ENCODE measurements at places on chromosomes 7 and 10.

GRCh38 chr10:102927311-102928010 is 9.4 kb downstream of the CNNM2 start:
- DNase-seq: no peak

DNA sequence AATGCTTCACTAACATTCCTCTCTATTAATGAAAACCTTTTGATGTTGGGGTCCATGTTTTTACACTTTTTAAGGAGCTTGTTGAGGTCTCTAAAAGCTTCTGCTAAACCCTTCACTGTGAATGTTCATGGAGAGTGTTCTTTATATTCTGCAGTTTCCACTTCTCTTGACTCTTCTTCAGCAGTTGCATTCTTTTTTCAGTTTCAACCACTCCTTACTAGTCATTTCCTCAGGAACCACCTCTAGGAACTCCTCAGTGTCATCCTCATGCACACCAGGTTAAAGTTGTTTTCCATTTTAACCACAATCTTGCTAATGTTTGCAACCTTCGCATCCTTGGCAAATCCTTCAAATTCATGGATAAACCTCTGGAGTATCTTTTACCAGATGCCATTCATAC is 821.6 kb downstream of the ANKRD7 start:
- no peak for DNase-seq

DNA sequence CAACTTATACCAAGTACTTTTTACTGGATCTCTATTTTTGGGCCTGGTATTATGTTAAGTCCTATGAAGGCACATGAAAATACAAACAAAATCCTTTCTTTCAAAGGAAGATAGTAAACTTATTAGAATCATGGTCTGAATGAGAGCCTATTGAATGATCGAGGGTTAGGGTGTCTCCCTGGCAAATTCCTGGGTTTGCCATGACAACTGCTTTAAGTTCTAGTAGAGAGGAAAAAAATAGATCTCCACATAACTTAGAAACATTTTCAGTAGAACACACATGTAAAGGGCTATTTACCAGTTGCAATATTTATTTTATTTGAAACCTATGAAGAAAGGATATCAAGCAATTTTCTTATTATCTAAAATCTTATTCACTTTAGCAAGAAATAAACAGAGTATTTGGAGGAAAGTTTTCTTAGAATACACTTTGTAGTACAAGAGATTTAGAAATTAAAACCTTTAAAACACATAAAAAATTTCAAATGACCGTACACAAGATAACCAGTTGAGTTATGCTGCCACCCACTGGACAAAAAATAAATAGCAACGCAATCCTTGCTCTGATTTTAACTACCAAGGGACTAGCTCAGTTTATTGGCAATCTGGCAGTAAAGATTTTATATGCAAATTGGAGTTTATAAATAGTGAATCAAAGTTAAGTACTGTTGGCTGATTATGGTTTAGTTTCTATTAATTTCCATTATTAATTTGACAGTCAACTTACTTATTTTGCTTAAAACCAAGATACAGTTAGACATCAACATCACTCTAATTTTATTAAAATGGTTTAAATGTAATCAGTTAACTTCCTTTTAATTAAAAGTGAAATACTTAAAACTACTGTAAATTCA is 33.9 kb downstream of the CACUL1 start:
- peak; percentile 52 for DNase-seq

GRCh38 chr7:29935111-29935510 is 54.5 kb downstream of the SCRN1 start:
- DNase-seq: no peak

- DNase-seq: no peak
These were observed 40.7 kb upstream of the ZMIZ1 start for GRCh38 chr10:79028056-79028430.

DNA sequence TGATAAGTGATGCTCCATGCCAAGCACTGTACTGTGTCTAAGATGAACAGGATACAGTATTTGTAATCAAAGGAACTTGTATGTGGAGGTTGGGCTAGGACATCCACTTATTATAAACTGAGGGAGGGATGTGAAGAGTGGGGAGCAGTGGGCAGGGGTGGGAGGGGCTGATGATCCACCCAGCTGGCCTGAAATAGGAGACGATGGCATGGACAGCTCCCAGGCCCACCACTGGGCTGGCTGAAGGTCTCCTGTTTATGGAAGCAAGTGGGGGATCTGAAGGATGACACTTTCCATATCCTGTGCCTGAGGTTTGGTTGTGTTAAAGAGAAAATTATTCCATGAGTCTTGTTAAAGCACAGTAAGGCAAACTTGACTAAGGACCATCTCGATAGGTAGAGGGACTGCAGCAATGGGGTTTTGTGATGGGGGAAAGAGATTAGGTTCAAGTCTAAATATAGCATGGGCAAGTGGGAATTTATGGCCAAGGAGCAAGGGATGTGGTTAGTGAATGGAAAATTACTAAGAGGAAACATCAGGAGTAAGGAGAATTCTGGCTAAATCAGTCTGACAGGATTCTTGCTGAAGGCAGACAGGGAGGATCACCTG is 124.6 kb downstream of the CCNY start:
- no peak for DNase-seq

- DNase-seq: no peak
These were observed 70.4 kb downstream of the FAM171A1 start for GRCh38 chr10:15300697-15301096.

- no peak for DNase-seq
These were observed 94.0 kb downstream of the ADARB2 start for GRCh38 chr10:1643161-1643907.

DNA sequence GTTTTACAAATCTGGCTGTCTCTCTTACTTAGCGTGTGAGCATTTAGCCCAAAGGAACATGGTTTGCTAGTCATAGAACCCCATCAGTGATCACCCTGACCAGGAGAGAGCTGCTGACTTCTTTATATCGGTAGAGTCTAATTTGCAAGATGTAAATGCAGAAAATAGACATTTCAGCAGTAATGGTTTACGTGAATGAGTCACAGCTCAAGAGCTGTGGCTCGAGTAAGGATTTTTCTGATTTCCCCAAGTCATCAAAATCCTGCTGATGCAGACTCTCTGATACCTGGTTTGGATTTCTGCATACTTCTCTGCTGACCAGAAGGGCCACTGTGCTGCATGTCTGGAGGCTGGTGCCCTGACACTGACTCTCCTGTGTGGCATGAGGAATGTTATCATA is 25.7 kb downstream of the NUB1 start:
- no peak for DNase-seq

DNA sequence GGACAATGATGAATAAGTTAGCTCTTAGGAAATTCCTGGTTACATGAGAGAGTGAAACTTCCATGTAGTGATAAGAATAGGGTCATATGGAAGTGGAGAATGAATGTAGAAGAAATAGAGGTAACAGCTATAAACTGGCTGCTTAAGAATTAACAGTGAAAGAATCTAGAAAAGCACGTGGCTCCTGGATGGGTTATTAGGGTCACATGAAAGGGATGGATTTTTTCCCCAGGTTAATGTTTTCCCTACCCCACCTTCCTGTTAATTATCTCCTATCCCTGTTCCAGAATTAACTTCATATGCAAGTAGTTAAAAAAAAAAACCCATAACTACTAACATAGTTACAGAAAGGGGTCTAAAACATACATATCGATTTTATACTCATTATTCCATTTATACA is 58.0 kb downstream of the ANKIB1 start:
- no peak for DNase-seq

DNA sequence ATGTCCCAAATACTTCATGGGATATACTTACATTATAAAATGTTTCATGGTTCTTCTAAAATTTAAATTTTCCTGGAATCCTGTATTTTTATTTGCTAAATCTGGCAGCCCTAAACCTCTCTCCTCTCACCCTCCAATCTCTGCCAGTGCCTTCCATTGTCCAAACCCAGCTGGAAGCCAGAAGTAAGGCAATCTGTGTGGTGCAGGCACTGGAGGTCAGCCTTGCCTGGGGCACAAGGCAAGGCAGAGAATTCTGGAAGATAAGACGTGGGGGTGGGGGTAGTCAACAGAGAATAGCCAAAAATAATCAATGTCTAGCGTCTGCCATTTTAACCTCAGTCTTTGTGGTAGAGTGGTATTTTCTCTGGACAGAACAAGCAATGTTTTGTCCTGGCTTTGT is 381.7 kb downstream of the GPAM start:
- DNase-seq: no peak

DNA sequence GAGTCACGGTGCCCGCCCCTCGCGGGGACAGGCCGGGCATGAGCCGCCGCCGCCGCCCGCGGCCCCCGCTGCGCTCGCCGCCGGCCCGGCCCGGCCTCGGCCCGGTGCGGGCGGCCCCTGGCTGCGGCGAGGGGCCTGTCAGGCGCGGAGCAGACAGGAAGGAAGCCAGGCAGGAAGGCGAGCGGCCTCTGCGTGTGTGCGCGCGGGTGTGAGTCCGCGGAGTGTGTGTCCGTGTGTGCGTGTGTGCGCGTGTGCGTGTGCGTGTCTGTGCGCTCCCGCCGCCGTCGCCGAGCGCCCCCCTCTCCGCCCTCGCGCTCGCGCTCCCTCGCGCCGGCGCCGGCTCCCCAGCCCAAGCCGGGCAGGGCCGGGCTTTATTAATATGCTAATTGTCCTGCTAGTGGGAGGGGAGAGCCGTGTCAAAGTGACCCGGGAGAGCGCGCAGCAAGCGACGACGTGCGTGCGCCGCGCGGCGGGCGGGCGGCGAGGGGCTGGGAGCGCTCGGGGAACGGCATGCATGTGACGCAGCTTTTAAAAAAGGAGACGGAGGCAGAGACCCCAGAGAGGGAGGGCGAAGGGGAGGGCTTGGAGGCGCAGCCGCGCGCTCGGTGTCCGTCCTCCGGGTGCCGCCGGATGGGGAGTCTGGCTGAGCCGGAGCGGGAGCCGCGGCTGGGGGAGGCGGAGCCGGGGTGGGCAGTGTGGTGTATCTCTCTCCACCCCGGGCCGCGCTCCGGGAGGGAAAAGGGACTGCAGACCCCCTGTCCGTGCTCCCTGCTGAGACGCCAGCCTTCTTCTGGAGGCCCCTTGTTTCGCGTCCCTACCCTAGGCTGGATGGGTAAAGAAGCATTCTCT is at the start of gene LDB1:
Gene LDB1, minus strand, starts transcription at position 227 of the 849 bp plus-strand sequence. CDS start 258 bp downstream, outside the sequence.
- peak; percentile 56 for DNase-seq

DNA sequence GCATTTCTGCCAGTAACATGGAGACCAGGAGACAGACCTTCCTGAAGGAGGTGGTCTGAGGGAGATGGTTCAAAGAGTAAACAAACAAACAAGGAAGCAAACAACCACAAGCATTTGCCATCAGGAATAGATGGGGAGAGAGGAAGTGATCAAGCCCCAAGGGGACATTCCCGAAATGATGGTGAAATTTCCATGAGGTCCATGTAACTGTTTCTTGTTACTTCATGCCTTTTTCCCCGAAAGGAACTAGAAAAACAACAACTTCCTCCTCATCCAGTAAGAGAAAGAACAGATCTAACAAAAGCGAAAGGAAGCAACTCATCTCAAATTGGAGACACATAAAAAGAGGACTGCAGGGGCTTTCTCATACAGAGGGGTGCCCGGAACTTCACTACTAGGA is 152.5 kb upstream of the ZNF32 start:
- no peak for DNase-seq

GRCh38 chr7:136976504-136977251 is 108.2 kb downstream of the CHRM2 start:
- no peak for DNase-seq

DNA sequence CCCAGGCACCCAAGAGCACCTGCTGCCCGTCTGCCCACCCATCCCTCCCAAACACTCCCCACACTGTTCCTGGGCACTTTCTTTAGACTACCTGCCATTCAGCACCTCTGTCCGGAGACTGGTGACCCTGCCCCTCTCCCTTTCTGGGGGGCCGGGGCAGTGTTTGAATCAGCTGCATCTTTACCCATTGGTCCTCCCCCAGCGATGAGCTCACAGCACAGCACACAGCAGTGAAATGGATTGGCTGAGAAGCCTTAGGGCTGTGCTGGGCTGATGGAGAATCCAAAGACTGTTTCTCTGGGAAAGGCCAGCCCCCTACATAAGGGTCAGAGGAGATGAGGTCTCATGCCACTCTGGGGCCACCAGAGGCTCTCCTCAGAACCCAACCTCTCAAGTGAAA is 40.2 kb downstream of the VWA2 start:
- DNase-seq: no peak

GRCh38 chr10:101120884-101121653 is 10.0 kb upstream of the TLX1 start:
- DNase-seq: peak; percentile 19

DNA sequence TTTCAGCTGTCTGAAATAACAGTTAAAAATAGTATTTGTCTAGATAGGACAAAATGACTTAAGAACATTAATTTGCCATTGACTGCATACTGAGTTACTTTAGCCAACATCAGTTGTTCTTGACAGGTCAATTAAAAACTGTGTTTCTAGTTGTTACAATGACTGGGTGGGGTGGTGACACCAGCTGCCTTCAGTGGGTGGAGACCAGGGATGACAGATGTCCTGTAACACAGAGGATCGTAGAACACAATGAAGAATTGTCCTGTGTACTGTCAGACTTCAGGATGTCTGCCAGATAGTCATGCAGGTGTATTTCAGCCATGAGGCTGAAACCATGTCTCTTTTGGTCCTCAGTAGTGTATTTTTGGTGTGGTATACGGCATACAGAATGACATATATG is 24.4 kb downstream of the TRUB1 start:
- DNase-seq: no peak

GRCh38 chr10:88066876-88067275 is 203.5 kb downstream of the PTEN start:
- no peak for DNase-seq

GRCh38 chr10:85922356-85923129 is 444.1 kb downstream of the GRID1 start:
- no peak for DNase-seq

DNA sequence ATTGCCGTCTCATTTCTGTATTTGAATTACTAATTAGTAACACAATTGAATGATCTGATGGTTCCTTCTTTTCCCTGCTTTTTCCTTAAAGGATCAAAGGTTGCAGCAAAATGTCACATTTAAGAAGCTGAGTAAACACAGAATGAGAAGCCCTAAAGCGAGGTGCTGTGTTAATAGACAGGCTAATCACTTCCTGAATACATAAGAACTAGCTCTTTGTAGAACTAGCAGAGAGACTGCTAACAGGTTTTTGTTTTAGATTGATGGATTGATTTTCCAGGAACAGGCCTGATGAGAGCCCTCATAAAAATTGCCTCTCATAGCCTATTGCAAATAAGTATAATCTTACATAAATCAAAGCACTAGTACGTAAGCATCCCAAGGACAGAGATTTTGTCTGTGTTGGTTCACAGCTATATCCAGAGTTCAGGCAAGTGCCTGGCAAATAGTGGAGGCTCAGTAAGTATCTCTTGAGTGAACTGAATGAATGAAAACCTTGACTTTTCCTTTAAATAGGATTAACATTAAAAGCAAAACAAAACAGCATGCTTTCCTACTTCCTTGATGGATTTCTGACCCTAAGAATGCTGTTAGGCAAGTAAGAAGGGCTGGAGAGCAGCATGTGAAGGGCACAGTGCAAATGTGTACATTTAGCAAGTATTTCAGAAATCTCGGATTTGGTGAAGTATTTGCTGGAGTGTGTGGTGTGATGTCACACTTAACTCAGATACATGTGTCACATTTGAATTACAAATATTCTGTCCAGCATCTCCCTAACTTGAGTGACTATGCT is 3.3 kb downstream of the TMEM229A start:
- no peak for DNase-seq

- no peak for DNase-seq
These were observed 5.4 kb downstream of the COBL start for GRCh38 chr7:51311166-51311565.

All from effector CD4-positive, alpha-beta T cell (primary cell).